Iris pigment epithelial cell (primary cell): ENCODE measurements at places on chromosomes 7 and 10.
A peak's percentile ranks its signal among the peaks of the same experiment; 100 is the strongest.

DNA sequence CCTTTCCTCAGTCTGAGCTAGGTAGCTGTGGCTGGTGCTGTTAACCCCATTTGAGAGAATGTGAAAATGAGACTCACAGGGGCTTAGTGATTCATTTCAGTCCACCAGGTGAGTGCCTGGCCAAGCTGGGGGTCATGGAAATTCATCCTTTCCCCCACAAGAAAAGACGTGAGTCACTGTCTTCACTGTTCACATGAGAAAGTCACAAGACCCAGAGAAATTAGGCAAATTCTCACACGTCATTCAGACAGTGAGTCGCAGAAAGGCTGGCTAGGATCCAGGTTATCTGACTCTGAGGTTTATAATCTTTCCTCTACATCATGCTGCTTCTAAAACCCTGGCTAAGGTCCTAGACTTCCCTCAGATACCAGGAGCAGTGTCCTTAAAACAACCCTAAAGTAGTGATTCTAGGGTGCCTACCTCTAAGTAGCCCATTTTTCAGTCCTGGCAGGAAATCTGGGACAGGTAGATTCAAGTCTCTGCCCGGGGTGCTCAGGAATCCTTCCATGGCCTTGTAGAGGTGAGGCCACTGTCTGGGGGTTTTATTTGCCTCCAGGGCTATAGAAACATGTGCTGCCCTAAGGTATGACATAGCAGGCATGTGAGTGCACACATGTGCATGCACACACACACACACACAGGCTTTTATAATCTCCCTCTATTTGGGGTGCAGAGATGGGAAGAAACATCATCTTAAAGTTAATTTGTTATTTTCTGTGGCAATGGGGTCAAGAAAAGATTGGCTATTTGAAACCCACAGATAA lies 427.9 kb upstream of the CELF2 start:
- peak; percentile 93 for DNase-seq

DNA sequence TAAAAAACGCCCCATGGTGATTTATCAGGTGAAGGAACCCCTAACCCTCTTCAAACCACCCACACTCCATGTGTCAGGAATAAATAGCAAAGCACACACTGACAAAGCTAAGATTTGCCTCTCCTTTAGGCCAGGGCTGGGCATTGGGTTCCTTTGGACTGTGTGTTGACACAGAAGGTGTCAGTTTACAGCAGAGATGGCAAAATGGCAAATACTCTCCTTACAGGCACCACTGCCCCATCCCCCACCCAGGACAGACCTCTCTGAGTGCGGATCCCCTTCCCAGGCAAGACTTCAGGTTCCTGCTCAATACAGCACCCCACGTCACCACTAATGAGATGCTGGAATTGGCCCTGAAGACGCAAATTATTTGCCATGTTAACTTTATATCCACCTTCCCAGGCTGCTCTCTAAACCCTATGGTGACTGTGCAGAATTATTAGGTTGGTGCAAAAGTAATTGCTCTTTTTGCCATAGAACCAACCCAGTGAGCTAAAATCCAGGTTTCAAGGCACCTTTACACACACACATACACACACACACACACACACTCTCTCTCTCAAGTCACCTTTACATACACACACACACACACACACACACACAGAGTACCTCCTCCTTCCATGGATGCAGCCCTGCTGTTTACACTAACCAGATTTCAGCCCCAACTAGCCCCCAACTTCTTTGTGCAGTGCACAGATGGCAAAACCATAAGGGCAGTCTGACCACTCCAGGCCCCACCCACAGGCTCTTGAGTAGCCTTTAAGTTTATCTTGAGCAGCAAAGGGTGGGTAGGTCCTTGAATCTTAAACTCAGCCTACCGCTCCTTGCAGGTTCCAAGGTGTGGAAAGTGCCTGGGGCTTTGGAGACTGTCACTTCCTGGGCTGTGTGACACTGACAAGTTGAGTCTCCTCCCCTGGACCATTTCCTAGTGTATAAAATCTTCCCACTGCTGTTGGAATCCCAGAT lies 4.0 kb upstream of the ZCCHC24 start:
- DNase-seq: no peak

DNA sequence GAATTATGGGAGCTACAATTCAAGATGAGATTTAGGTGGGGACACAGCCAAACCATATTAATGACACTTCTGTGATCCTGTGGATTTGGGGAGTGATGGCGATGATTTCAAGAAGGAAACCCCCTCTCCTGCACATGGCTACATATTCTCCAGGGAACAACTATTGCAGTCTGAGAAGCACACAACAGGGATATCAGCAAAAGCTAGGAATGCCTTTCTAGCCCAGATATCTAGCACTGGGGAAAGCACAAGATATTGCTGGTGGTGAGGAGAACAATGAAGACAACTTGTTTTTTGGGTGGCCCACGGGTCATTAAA lies 24.3 kb downstream of the EPDR1 start:
- no peak for DNase-seq

DNA sequence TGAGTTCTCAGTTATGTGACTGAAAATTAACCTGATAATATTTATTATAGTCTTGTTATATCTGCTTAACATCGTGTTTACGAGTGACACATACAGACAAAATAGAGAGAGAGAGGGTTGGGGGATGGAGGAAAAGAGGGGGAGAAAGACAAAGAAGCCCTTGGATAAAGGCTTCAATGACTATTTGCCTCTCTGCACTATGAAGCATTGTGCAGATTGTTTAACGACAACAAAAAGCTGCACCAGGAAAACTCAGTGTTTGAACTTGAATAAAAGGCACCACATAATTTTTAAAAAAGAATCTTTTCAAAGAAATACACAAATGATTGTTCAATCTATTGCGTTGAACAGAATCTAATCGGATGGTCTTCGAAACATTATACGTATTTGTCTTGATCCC lies 27.8 kb downstream of the MAGI2 start:
- DNase-seq: no peak

- DNase-seq: peak; percentile 74
These were observed 97.9 kb downstream of the MTPN start for GRCh38 chr7:135879233-135879632.

DNA sequence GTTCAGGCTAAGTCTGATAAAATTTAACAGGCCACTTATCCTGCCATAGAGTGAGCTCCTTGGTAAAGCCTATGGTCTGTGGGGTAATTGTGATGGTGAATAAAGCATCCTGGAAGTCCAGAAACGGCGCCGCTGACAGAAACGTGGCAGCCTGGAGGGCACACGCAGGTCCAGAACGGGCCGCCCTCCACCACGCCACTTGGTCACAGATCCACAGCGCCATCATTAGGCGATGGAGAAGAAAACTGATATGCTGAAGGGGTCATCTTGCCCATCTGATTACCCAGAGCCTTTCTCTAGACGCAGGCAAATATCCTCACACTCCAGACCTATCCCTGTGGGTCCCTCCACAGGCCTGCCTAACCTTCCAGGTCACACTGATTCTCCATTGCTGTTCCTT lies 37.8 kb downstream of the PODXL start:
- DNase-seq: no peak
